Right cardiac atrium (tissue), 5 donors: ENCODE measurements at places on chromosomes 4 and X.

DNA sequence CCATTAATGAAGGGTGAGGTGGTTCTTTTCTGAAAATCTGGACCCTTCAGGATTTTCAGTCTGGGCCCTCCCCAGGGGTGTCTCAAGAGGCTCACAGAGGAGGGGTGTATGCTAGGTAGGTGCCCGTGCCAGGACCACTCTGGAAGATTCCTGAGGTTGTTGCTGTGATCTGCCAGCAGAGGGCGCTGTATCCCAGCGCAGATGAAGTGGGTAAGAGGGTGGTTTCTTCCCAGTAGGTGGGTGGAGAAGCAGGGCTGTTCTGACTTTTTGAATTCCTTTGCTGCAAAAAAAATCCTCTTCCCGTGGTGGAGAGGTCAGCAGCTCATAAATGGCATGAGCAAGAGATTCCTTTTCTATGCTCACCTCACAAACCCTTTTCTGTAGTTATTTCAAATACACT is 51.1 kb downstream of the SCML1 start:
- DNase-seq = no peak

- DNase-seq = no peak
These were observed 93.6 kb downstream of the SLC34A2 start for GRCh38 chr4:25749150-25749794.

- DNase-seq = no peak
These were observed 80.2 kb downstream of the ADGRA3 start for GRCh38 chr4:22435652-22436051.

DNA sequence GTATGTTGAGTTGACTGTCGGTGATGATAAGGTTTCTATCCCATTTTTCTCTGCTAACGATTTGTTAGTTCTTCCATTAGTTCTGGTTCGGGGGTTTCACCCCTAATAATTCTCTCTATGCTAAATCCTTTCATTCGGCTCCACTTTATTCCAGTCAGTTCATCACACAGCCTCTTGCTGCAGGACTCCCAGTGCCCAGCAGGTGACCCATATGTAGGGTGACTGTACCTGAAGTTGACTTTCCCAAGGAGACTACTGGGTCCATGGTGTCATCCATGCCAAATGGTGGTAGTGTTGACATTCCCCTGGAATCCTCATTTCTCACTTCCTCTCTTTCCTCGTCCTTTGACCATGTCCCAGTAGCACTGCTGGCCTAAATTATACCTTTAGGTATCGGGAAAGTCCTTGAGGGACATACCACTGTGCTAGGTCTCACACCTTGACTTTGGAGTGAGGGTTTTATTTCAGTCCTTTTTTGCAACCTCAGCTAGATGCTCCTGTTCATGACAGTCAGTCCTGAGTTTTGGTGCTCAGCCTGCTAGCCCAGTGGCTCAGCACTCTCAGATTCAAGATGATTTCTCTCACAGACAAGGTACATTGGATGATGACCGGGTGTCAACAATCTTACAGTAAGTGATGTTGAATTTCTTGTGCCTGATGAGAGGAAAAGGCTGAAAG is 105.1 kb upstream of the ARHGAP24 start:
- DNase-seq = no peak

DNA sequence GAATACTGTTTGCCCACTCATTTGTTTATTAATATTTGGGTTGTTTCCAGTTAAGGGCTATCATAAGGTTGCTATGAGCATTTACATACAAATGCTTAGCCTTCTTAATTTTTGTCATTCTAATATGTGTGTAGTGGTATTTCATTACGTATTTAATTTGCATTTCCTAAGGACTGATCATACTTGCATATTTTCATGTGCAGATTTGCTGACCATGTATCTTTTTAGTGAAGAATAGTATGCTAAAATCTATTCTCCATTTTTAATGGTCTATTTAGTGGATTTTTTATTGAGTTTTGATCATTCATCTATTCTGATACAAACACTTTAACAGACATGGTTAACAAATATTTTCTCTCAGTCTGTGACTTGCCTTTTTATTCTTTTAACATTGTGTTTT is 949.5 kb downstream of the RAB28 start:
- DNase-seq = no peak

DNA sequence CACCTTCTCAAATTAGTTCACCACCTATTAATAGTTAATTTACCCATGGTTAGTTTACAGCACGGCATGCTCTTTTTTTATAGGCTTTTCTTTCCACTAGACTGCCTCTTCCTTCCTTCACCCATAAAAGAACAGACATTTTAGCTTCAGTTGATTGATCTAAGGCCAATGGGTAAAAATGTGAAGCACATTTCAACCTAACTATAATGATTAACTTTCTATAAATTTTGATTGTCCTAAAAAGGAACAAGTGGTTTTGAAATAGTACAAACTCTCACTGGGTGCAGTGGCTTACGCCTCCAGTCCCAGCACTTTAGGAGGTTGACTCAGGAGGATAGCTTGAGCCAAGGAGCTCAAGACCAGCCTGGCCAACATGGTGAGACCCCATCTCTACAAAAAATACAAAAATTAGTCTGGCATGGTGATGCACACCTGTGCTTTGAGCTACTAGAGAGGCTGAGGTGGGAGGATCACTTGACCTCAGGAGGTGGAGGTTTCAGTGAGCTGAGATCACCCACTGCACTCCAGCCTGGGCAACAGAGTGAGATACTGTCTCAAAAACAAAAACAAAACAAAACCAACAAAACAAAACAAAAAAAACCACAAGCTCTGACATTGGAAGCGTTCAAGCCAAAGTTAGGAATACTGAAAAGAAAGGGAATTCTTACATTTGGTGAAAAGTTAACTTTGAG is 89.9 kb upstream of the FAT1 start:
- no peak for DNase-seq

DNA sequence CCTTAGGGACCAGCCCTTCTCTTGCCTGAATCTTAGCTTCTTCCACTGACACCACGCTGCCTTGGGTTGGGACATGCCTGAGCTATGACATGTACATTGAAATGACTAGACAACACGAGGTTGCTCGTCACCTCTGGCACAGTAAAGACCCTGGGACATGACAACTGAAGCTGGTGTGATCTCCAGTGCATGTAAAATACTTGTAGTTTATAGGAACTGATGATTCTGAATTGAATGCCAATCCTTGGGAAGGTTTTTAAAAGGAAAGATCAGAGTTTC is 100.7 kb upstream of the PGRMC2 start:
- peak; percentile 26 for DNase-seq

DNA sequence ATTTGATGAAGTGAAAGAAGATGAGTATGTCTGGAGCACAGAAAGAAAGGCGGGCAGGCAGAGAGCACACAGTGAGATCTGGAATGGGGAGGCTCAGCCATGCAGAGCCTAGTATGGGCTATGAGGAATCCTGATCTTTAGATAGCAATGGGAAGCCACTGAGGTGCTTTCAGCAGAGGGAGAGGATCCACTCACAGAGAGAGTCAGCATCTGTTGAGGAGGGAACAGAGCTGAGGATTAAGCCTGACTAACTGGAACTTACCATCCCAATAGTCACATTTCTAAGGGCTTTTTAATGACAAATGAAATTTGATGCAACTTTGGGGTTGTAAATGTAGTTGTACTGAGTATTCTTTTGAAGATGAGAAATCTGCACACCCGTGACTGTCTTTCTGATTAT is 20.6 kb upstream of the FGFBP2 start:
- DNase-seq = no peak

- no peak for DNase-seq
These were observed 398.5 kb downstream of the GPM6A start for GRCh38 chr4:175413561-175413960.

- DNase-seq = no peak
These were observed 107.2 kb downstream of the ATP11C start for GRCh38 chrX:139825618-139826017.

DNA sequence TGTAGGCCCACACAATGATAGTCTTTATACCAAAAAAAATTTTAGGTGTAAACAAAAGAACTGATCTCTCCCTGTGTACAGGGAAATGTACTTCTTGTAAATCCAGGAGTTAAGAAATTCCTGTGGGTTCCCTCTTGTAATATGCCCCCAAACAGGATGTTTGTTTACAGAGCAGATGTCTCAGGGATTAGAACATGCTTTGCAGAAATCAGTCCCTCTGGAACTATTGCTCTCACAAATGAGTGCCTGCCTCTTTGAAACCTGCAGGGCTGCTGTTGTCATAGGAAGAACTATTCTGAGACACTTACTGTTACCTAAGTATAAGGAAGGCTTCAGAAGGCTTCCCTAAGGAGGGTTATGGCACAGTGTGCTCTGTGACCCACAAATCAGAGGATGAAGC is 35.6 kb downstream of the PAK3 start:
- DNase-seq = no peak
